ENCODE measurements at places on chromosomes 12 and 14.

- DNase-seq: no peak
Measured at GRCh38 chr14:32606301-32606700, 277.2 kb downstream of the AKAP6 start.

DNA sequence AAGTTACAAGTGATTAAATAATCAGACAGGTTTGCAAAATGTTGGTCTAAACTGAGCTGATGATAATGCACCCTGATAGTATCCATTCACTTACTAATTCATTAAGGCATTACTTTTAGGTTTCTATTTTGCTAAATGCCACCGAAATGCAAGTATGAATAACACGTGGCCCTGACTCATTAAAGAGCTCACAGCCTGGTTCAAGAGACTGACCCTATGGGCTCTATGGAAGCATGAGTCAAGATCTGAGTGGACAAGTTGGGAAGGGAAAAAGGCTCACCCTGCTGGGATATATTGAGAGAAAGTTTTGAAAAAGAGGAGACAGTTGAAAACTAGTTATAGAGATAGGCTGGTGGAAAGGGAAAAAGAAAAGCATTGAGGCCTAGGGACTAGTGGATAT is 14.8 kb upstream of the LRRC9 start:
- DNase-seq: no peak

GRCh38 chr12:93466625-93467350 is 526 bp upstream of the MRPL42 start:
- DNase-seq: no peak

DNA sequence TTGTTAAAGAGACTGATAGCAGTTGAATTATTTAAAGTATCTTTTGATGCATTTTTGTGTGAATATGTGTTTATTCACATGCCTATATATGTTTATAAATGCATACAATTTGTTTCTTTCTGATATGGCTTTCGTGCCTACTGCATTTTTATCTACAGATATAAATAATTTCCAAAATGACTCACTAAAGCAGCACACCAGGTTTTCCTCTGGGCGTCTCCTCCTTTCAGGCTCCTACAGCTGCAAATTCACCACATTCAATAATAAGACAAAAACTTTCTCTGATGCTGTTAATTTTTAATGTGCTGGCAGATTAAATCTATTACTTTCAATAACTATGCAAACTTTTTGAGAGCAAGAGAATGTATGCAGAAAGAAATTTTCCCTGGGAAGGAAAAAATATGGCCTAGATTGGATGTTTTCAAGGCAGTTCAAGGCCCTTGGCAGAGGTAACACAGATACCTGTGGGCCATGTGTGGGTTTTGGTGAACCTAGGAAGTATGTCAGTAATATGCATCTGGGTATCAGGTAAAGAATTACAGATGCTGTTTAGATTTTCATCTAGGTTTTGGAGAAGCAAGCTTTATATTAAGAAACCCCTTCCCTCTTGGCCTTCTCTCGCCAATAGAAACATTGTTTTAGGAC is 381.8 kb downstream of the EGLN3 start:
- DNase-seq: no peak

DNA sequence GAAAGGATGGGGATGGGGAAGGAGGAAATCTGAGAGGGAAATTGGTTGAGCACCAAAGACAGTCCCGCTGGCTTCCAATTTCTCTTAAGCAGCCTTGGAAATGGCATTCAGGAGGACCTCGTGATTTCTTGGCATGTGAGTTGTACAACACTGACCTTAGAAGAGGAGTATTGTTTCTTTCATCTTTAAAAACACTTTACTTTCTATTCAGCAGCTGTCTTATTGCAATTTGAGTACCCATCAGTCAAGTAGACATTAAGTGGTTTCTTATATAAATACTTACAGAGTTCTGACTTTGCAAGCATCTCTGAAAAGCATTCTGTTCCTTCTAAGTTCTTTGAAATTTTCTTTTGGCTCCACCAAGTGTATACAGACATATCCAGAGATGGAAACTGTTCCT is 83.2 kb downstream of the LMNTD1 start:
- no peak for DNase-seq

DNA sequence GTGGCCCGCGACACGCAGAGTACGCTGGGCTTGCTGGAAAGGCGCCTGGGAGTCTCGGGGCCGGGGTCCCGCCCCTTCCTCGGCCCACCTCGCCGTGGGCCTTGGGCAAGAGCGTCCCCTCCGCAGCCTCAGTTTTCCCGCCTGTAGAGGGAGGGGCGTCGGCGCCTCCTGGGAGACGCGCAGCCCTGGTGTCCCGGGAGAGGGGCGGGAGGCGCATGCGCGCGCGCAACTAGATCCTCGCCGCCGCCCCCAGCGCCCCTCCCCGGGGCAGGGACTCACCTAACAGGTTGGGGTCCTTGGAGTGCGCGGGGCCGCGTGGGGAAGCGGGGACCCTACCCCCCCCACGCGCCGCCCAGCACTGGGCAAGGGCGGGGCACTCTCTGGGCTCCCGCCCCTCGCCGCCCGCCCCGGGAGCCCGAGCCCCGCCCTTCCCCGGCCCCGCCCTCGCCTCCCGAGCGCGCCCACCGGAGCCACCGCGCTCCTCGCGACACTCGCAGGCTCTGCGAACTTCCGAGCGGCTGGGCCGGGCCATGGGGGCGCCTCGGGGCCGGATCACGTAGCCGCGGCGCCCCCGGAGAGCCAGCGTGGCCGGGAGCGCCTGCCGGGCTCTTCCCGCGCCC is at the start of gene KIF26A:
Gene KIF26A, plus strand, starts transcription at position 490 of the 620 bp plus-strand sequence. CDS start 136 bp downstream, outside the sequence.
- no peak for DNase-seq

- no peak for DNase-seq
Measured at GRCh38 chr14:36600431-36600830, 18.0 kb upstream of the NKX2-8 start.

All from CD4-positive, alpha-beta T cell treated with Interleukin-4 for 4 hours (primary cell).